GF-D8 (cell line): ENCODE measurements at places on chromosomes 4 and X.

DNA sequence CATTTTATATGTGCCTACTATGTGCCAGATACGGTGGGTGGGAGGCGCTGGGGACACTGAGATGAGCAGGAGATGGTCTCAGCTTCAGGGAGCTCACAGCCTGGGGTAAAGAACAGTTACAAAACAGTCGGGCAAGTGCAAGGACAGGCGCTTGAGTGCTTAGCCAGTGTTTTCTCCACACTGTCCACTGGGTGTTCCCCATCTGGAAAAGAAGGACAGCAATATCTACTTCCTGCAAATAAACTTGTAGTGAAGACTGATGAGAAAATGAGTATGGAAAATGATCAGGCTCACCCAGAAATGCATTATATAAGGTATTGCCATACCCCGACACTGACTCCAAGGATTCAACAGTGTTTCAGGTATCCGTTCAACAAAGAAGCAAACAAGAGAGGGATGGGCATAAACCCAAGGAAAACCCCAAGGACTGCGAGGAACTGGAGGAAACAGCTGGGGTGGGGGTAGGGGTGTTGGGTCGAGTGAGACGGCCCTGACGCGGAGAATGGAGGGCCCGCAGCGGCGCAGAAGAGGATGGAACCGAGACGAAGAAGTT is 835 bp downstream of the TMEM185A start:
- no peak for DNase-seq

- no peak for DNase-seq
These were observed 188.2 kb downstream of the MAML3 start for GRCh38 chr4:139965789-139966188.

DNA sequence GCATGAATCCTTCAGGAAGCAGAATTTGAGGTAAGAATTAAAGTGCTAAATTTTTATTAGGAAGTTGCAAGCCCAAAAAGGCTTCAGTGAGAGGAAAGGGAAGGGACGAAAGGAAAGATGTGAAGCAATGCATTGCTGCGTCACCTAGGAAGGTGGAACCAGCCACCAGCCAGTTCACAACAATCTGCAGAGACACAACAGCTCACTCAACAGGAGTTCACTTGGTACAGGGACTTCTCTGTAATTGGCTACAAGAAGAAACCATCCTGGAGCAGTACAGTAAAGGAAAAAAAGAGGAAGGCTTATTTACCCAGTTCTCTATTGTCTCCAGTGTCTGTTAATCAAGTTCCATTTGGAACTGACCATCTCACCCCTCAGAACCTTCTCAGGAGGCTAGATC is 157.6 kb downstream of the HNRNPD start:
- no peak for DNase-seq

- no peak for DNase-seq
These were observed 97.8 kb upstream of the TENM3 start for GRCh38 chr4:182145334-182145905.

GRCh38 chr4:88276952-88277710 is 7.2 kb downstream of the PPM1K start:
- DNase-seq, result no peak

GRCh38 chr4:123747016-123747415 is 350.4 kb downstream of the SPRY1 start:
- no peak for DNase-seq

- no peak for DNase-seq
These were observed 466.7 kb downstream of the NKX6-1 start for GRCh38 chr4:84032372-84032771.

GRCh38 chrX:9048801-9049200 is 14.9 kb upstream of the FAM9B start:
- no peak for DNase-seq

DNA sequence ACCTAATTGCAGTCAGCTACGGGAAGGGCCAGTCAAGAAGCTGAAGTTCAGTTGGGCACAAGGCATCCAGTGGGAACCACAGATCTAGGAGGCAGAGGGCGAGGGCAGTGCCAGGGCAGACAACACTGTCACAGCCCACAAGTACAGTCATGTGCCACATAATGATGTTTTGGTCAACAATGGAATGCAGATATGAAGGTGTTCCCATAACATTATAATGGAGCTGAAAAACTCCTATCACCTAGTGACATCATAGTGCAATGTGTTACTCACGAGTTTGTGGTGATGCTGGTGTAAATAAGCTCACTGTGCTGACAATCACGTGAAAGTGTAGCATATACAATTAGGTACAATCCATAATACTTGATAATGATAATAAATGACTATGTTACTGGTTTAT is 4.5 kb upstream of the TMEM255A start:
- DNase-seq, result no peak

GRCh38 chrX:46235778-46236177 is 309.4 kb downstream of the ZNF674 start:
- DNase-seq, result no peak

DNA sequence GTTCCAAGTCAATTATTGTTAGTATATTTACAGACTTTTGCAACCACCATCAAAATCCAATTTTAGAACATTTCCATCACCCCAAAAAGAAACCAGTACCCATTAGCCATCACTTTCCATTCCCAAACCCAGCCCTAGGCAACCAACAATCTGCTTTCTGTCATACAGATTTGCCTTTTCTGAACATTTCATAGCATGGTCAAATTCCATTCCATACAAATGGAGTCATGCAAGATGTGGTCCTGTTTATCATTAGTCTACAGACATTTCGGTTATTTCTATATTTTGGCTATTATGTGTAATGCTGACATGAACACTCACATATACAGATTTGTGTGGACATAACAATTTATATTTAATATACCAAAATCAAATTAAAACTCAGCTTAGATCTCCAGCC is 508.7 kb downstream of the ZNF674 start:
- no peak for DNase-seq

DNA sequence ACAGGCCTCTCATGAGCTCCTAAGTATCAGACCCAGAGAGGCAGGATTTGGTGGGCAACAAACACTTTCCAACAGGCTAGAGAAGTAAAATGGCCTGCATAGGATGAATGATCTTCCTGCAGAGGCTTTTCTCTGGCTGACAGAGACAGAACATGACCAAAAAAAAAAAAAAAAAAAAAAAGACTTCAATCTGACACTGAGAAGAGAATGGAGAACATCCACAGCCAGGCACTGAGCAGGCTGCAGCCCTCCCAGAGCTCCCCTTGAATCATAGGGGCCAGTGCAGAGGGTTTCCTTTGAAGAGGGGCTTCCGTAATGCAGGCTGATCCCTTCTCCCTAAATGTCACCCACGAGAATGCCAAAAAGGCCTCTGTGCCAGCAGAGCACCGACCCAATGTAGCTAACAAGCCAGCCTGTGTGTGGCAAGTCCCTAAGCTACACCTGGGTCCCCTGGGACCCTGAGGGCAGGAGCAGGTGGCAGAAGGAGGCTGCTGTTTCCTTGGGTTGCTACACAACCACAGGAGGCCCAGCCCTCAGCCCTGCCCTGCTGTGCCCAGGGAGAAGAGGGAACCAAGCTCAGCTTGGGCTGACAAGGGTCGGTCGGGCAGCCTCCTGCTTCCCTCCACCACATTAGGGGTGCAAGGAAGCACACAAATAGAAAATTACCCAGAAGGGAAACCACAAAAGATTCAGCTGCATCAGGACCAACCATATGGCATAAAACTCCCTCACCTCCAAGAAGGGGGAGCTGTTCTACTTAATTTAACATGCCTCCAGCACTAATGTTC is 55.6 kb downstream of the MAP7D2 start:
- peak; percentile 81 for DNase-seq

DNA sequence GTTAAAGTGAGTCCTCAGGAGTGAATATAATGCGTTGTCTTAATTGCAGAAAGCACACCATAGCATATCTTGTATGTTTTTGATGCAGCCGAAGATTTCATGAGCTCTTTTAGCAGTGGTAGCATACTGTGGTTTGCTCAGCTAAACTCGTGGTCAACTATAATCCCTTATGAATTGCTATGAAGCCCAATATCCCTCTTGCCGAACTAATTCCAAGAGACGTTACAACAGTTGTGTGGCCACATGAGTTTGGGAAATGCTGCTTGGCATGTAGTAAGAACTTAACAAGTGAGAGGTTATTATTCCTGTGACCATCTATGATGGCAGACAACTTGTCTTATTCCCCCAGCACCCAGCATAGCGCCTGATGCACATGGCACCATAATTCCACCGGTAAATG is 30.7 kb downstream of the SYAP1 start:
- no peak for DNase-seq

- no peak for DNase-seq
These were observed 10.9 kb upstream of the NALF2 start for GRCh38 chrX:69493193-69493592.

- no peak for DNase-seq
These were observed 166.8 kb downstream of the AFAP1 start for GRCh38 chr4:7772711-7773385.

GRCh38 chrX:51852096-51852495 is 41.3 kb upstream of the MAGED1 start:
- DNase-seq, result no peak

DNA sequence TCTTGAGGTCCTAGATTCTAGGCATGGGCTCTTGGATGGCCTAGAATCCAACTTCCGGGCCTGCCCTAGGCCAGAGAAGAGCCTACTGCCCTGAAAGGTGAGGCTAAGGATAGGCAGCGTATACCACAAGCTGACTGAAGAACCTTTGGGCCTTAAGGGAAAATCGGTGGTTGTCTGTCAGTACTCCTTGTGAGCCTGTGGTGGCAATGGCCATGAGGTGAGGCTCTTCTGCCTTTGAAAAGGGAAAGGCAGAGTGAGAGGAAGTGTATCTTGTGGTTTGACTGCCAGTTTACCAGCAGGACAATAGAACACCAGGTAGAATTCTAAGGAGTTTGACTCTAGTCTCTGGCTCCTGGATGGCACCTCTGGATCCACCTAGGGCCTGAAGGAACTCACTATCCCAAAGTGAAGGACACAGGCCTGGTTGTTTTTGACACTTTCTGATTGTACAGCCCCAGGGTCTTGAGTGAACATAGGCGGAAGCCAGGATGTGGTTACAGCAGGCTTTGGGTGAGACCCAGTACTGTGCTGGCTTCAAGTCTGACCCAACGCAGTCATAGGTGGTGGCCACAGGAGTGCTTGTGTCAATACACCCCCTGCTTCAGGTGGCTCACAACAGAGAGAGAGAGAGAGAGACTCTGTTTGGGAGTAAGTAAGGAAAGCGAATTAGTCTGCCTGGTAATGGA is 20.9 kb downstream of the ITIH6 start:
- DNase-seq, result no peak

DNA sequence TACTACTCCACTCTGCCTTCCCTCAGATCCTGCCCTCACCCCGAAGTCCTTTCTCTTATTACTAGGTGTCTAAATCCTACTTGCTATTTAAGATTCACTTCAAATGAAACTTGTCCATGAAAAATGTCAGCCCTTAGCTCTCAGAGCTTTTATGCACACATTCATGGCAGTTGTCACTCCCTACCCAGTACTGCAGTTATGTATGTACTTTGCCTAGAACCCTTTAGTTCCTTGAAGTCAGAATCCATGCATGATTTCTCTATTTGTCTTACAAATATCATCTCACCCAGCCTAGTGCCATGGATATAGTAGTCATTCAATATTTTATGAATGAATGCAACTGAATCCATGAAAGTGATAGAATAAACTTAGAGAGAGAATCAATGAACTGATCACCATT is 3.3 kb upstream of the EPGN start:
- no peak for DNase-seq

DNA sequence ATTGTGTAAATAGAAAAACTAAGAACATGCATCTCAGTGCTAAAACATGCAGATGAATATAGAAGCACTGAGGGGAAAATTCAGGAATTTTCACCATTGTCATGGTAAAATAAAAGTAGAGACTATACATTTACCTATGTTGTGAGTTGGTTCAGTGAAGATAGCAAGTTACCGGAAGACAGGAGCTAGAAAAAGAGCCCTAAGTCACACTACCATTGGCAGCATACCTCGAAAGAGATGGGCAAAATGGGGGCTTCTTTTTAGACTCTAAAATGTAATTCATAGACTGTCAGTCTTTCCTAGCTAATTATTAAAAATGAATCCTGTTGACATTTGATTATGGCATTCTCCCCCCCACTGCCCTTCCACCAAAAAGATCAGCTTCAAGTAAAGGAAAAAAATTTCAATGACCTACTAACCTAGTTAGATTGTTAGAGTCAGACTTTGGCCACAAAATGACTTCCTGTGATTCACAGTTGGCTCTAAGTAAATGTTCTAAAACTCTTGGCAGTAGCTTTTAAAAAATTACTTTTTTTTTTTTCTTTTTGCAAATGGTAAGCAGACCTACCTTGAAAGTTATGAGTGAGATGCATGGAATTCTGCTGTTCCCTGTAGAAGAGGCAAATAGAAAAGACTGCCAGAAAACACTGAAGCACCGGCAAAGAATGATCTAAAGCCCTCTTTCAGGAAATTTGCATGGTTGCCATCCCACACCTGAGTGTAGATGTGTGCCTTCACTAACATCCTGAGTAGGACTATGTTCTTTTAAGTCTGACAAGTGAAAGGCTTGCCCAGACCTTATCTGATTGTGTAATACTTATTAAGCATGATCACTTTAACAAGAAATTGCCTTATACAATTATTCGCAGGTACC is 26.4 kb upstream of the ARSJ start:
- no peak for DNase-seq

GRCh38 chr4:156238171-156238570 is 284.5 kb upstream of the CTSO start:
- DNase-seq, result no peak

- DNase-seq, result no peak
These were observed 8.3 kb downstream of the GPR82 start for GRCh38 chrX:41732260-41732659.

GRCh38 chrX:1618689-1619088 is 3.8 kb downstream of the ASMT start:
- DNase-seq, result no peak

DNA sequence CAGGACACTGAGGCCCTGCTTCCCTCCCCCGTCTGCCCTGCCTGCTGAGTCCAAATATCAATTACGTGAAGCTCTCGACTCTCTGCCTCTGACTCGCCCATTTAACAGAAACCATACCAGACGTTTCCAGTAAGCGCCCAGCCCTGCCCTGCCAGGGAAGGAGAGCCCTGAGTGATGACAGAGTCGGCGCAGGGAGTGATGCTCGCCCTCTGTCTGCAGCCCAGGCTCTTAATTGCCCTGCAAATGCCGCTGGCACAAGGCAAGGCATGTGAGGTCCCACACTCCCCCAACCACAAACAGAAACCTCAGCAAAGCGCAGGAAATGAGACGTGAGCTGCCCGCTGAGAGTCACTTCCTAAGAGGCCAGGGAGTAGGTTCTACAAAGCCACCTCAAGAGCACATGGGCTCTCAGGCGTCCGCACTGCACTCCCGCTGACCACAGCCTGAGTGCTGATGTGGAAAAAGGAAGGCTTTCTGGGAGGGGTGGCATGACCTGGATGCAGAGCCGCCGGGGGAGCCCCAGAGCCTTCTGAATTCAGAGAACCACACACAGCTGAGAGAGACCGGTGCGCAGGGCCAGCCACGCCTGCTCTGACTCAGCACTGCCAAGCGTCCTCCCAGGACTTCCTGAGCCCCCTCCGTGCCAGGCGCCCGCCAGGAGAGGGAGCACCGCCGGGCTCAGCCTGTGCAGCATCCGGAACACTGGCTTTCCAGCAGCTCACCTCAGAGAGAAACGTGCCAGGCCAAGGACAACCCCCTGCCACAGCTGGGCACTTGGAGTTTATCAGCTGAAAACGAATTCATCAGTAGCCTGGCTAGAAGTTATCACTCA is 5.3 kb downstream of the ZFYVE28 start:
- DNase-seq, result peak; percentile 99

GRCh38 chrX:27186671-27187070 is 276.5 kb downstream of the PPP4R3C start:
- no peak for DNase-seq

- no peak for DNase-seq
These were observed 206.8 kb downstream of the PDGFC start for GRCh38 chr4:156764846-156765245.

GRCh38 chr4:86033171-86033570 is 326.7 kb downstream of the MAPK10 start:
- no peak for DNase-seq
